ENCODE measurements at places on chromosomes 16 and 17.

GRCh38 chr16:3654249-3654991 lies at the start of gene DNASE1:
Gene DNASE1 (plus strand): TSS chr16:3654691. CDS start chr16:3655374, 683 bp downstream.
- DNase-seq, result peak; percentile 84

- DNase-seq, result no peak
These were observed 13.2 kb upstream of the NKD1 start for GRCh38 chr16:50534958-50535357.

DNA sequence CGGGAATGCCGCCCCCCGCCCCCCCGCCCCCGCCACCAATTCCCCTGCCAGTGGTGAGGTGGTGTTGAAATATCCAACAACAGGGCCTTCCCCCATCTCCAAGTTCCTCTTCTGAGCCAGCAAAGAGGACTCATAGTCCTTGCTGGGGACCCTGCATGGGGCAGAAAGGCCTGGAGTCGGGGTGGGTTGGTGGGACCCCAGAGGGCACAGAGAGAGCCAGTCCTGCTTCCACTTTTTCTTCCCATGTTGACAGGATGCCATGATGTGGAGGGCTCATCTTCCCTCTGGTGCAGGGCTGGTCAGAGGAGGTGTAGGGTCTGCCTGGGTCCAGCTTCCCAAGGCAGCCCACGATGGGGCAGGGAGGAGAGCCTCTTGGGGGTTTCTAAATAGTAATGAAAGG lies 49.0 kb upstream of the PIK3R6 start:
- DNase-seq, result no peak

DNA sequence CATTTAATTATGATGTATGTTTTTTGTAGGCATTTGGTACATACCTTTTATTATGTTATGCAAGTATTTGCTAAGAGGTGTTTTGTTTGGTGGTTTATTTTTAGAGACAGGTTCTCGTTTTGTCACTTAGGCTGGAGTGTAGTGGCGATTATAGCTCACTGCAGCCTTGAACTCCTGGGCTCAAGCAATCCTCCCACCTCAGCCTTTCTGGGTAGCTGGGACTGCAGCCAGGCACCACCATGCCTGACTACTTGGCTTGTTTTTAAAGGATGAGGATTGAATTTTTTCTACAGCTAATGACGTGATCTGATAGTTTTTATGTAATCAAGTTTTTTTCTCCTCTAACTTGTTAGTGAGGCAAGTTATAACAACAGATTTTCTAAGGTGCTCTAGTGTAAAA lies 199.6 kb downstream of the SPECC1 start:
- no peak for DNase-seq

DNA sequence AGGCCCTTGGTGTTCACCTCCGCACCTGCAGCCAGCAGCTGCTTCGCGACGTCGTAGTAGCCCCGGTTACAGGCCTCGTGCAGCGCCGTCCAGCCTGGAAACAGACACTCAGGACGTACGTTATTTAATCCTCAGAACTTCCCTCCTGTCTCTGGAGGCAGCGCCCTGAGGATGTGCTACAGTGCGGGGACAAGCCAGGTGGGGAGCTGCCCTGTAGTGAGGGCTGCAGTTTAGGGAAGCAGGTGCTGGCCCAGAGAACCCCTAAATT lies 71.0 kb downstream of the ZNF778 start:
- DNase-seq, result no peak

- DNase-seq, result no peak
These were observed 26.9 kb upstream of the PHB1 start for GRCh38 chr17:49441578-49441977.

- no peak for DNase-seq
These were observed 287.3 kb upstream of the MAF start for GRCh38 chr16:79887541-79888540.

GRCh38 chr17:9226130-9226793 lies 205.0 kb downstream of the NTN1 start:
- DNase-seq, result no peak

GRCh38 chr17:75475851-75476250 lies 19.4 kb downstream of the TMEM94 start:
- no peak for DNase-seq

GRCh38 chr17:63646488-63646806 lies 24.2 kb downstream of the MAP3K3 start:
- DNase-seq, result peak; percentile 67

GRCh38 chr17:80021600-80021999 lies 14.1 kb downstream of the TBC1D16 start:
- no peak for DNase-seq

- no peak for DNase-seq
These were observed 32.1 kb upstream of the SMURF2 start for GRCh38 chr17:64694207-64694606.

DNA sequence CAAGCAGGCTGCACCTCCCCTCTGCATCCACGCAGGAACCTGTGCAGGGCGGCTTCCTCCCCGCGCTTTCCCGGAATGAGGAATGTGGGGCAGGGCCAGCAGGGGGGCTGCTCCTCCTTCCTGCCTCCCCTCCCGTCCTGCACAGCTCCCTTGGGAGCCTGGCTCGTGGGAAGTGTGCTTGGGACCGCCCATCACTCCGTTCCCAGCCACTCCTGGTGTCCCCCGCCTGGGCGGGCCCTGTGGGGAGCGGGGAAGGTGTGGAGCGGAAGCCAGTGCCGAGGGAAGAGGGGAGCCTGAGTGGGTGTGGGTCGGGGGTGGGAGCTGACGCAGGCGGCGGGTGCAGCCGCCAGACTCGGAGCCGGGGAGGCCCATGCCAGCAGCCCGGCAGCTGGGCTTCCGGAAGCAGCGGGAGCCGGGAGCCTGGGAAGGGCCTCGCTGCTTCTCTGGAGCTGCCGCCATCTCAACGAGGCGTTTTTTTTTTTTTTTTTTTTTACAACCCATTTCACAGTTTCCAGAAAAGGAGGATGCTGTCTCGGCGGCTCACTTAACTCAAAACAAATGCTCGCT lies 24.1 kb downstream of the BAHCC1 start:
- no peak for DNase-seq

GRCh38 chr17:36593656-36594316 lies 2.1 kb downstream of the DHRS11 start:
- DNase-seq, result no peak

GRCh38 chr17:81309140-81309858 lies 14.2 kb upstream of the SLC38A10 start:
- DNase-seq, result no peak

DNA sequence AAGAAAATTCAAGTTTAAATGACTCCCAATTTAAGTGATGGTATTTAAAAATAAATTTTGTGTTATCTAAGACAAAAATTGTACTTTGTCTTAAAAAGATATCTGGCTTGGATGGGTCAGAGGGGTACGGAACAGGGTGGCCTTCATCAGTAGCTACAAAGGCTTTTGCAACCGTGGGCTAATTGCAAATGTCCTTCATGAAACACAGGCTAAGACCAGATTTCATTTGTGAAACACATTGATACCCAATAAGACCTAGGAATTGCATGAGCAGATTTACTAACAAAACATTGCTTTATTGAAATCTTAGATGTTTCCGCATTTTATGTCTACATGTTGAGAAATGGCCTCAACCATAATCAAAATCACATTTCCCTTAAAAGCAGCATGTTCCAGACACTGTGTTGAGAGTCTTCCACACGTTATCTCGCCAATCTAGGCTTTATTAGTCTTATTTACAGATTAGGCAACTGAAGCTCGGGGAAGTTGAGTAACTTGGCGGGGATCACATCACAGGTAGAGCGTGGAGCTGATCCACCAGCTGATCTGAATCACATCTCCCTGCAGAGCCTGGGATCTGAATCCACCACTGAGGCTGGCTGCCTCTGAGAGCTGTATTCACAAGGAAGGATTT lies 21.8 kb downstream of the FBXO39 start:
- no peak for DNase-seq

GRCh38 chr16:12094537-12095265 lies 118.2 kb downstream of the SNX29 start:
- no peak for DNase-seq

GRCh38 chr17:46136820-46137219 lies 56.4 kb downstream of the KANSL1 start:
- no peak for DNase-seq

DNA sequence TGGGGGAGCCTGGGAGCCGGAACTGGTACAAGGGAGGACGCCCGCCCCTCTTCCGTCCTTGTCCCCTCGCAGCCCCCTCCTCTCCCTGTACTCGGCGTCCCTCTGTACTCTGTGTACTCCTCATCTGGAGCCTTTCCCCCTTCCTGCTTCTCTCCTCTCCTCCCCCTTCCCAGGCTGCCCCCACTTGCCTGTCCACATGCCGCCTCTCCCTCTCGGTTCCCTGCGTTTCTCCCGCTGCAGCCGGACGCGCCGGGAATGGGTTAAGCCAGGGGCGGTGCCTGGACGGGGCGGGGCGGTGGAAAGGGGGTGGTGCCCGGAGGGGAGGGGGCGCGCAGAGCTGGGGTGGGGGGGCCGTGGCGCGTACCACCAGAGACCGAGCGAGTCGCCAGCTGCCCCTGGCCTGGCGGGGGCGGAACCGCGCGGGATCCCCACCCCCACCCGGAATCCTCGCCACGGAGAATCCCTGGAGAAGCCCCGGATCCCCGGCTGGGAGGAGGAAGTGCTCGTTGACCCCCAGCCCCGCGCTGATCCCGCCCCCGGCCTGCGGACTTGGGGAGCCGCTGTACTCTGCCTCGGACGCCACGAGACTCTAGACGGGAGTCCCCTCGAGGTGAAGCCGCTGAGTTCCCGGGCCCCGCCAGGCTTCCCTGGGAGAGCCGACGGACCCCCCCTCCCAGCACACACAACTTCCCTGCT lies 22.6 kb downstream of the GJD3 start:
- no peak for DNase-seq

GRCh38 chr16:87842209-87842869 lies 27.0 kb downstream of the SLC7A5 start:
- no peak for DNase-seq

- DNase-seq, result no peak
These were observed 21.5 kb downstream of the ABCA10 start for GRCh38 chr17:69207151-69207550.

- DNase-seq, result no peak
These were observed 14.6 kb upstream of the NDRG4 start for GRCh38 chr16:58485184-58485887.

GRCh38 chr16:31187808-31188189 lies 7.9 kb downstream of the FUS start:
- no peak for DNase-seq

- DNase-seq, result no peak
These were observed 149.3 kb upstream of the KCNJ18 start for GRCh38 chr17:21542991-21543390.

GRCh38 chr16:9033125-9033830 lies 58.2 kb upstream of the HAPSTR1 start:
- DNase-seq, result peak; percentile 38

- no peak for DNase-seq
These were observed 32.1 kb downstream of the MYH3 start for GRCh38 chr17:10624969-10625368.

DNA sequence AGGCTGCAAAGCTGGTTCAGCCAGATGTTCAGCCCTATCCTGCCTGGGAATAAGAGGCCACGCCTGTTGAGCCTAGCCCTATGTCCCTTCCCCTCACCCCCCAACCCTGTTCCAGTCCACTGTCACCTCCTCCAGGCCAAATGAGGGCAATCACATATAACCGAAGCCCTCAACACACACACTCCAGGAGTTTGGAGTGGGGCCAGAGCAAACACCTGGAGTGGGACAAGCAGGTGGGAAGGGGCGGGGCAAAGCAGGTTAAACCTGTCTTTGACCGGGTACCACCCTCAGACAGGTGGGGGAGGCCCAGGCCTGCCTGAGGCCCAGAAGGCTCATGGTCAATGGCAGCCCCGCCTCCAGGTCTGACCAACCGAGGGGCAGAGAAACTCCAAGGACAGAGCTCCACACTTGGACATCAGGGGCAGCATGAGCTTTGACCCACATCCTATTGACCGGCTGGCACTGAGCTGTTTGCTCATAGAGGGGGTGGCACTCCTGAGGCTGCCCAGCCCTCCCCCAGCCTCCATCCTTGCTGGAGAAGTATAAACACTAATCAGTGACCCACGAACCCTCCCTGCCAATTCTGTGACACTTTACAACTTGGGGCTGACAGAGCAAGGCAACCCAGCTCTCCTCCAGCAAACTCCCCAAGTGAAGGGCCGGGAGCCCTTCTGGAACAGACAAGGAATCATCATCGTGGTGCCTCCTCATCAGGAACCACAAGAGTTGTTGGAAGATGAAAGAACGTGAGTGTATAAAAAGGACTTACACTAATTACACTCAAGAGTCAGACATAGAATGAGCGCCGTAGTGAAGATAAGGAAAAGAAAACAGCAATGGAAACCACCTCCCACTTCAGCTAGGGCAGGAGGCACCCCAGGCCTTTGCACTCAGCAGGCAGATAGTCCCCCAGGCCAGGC lies 1.5 kb downstream of the ESRP2 start:
- DNase-seq, result no peak

DNA sequence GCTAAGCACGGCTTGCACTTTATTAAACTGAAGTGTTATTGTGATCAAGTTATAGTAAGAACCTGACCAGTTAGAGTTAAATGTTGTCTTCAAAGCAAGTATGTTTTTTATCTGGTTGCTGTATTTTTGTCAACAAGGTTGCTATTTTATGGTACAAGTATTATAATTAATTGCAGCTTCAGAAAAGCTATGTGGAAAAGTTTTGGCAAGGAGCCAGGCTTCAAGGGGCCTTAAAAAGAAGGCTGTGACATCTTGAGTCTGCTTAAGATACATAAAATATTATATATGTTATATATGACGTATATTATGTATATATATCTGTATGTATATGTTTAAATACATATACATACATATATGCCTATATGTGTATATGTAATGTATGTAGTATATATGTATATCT lies 1461.2 kb upstream of the CDH8 start:
- DNase-seq, result no peak

DNA sequence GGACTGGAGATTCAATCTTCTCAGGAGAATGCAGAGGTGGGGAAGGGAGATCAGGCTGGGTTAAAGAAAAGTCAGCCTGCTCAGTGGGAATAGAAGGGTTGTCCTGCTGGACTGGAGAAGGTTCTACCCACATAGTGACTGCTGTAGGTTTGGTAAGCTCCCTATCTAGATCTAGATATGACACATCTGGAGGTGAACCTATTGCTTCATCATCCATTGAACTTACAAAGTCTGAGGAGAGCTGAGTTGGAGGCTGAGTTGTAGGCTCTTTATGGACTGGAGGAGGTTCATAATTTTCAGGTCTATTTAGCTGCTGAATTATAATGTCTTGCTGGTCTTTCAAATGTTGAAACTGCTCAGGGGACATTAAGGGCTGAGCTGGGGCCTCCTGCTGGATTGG lies 46.0 kb upstream of the NF1 start:
- DNase-seq, result no peak
